ENCODE measurements at places on chromosomes 6 and 20.

DNA sequence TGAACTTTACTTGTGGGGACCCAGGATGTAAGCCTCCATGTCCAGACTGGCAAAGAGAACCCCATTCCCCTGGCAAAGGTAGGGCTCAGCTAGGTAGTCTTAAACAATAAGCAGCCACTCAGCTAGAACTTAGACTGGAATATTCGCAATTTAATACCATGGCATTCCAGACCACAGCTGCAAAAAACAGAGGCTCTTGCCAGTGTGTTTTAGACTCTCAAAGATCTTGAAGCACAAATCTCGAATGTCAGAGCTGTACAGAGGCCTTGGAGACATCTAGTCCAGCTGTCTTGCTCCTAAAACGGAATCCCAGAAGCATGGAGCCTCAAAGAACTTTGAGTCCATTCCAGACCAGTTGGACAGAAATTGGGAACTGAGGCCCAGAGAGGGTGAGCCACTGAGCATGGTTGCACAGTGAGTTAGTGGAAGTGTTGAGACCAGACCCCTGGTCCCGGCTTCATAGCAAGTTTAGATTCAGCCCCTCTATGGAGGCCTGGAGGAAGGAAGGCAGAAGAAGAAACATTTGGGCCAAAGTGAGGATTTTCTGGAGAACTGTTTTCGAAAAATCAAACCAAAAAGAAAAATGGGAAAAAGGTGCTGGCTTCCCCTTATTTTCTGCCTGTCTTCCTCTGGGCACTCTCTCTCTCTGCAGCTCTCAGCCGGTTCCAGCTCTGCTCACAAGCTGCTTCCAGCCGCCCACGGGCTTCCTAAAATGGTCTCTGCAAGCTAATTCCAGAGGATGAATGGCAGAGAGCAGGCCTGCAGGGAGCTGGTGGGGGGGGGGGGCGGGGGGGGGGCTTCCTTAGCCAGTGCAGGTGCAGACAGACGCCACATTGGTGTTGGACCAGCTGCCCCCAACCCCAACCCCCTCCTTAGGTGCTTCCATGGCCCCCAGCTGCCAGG lies 32.4 kb downstream of the AAR2 start:
- no peak for DNase-seq

- no peak for DNase-seq
Observed at GRCh38 chr20:39233755-39234154, 271.6 kb downstream of the DHX35 start.

- DNase-seq = no peak
Observed at GRCh38 chr6:160110586-160111123, 11.0 kb upstream of the SLC22A1 start.

GRCh38 chr6:2129182-2129621 lies 116.2 kb downstream of the GMDS start:
- no peak for DNase-seq

DNA sequence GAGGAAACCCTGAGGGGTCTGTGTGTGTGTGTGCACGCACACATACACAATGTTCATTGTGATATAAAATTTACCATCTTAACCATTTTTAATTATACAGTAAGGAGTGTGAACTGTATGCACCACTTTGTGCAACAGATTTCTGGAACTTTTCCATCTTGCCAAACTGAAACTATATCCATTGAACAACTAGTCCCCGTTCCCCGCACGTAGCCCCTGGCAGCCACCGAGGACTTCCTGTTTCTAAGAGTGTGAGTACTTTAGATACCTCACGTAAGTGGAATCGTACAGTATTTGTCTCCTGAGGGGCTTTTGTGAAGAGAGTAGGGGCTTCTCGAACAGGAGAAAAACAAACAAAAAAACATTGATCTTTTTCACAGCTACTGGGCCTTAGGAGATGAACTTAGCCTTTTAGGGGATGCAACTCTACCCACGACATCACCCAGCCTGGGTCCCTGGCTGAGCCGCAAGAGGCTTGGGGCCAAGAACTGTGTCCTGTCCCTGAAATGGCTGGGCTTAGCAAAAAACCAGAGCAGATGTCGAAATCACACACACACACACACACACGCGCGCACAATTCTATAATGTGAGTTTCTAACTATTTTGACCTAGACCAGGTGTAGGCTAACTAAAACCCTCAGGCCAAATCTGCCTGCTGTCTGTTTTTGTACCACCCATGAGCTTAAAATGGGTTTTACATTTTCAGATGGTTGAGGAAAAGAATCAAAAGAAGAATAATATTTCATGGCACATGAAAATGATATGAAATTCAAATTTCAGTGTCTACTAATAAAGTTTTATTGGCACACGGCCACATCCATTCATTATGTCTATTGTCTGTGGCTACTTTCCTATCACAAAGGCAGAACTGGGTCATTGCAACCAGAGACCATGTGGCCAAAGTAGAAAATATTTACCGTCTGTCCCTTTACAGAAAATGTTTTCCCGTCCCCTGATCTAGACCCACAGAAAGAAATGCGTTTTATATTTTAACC lies 144.2 kb downstream of the EYA2 start:
- no peak for DNase-seq

DNA sequence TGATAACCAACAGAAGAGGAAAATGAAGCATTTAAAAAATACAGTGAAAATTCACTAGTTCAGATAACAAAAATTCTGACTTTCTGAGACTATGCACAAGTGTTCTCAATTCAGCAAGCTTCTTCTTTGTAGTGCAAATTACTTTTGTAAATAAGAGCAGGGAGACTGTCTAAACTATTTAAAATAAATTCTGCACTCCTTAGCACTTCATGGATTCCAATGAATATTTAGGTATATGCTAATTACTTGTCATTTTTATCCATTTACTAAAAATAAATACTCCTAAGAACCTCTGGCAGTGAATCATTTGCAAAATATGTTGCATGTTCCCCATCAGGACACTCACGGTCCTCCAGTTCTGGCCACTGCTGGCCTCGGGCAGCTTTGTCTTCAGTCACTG lies 139.8 kb downstream of the F13A1 start:
- DNase-seq = no peak

- no peak for DNase-seq
Observed at GRCh38 chr20:7627734-7628663, 312.3 kb downstream of the HAO1 start.

DNA sequence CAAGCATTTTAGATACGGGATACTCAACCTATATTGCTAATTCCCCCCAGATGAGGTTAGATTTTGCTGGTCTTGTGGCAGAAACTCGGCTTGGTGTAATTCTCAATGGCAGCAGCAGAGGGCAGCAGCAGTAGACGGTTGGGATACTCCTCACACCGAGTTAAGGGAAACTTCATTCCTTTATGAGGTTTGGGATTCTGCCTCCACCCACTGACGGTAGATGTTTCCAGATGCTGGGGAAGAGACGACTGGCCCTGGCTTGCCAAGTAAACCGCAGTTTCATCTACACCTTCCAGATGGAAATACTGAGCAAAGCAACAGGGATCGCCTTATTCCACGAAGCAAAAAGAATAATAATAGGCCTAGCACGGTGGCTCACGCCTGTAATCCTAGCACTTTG lies 8.2 kb upstream of the TBC1D7 start:
- peak; percentile 65 for DNase-seq

DNA sequence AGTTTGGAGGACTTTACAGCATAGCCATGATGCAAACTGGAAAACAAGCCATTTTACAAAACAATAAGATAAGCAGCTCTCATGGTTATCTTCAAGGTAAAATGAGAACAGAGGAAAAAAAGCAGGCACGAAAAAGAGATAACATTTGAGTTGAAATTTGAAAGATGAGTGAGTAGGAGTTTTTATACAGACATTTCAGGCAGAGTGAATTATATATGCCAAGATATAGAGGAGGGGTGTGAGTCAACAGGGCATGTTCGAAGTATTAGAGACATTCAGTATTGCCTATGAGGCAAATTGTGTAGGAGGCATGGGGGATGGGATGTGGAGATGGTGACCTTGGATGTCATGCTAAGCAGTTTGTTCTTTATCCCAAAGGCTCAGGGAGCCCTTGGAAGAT lies 240.5 kb upstream of the MAN1A1 start:
- DNase-seq = no peak
